LHCN-M2 (cell line): ENCODE measurements at places on chromosomes 2 and 18.

DNA sequence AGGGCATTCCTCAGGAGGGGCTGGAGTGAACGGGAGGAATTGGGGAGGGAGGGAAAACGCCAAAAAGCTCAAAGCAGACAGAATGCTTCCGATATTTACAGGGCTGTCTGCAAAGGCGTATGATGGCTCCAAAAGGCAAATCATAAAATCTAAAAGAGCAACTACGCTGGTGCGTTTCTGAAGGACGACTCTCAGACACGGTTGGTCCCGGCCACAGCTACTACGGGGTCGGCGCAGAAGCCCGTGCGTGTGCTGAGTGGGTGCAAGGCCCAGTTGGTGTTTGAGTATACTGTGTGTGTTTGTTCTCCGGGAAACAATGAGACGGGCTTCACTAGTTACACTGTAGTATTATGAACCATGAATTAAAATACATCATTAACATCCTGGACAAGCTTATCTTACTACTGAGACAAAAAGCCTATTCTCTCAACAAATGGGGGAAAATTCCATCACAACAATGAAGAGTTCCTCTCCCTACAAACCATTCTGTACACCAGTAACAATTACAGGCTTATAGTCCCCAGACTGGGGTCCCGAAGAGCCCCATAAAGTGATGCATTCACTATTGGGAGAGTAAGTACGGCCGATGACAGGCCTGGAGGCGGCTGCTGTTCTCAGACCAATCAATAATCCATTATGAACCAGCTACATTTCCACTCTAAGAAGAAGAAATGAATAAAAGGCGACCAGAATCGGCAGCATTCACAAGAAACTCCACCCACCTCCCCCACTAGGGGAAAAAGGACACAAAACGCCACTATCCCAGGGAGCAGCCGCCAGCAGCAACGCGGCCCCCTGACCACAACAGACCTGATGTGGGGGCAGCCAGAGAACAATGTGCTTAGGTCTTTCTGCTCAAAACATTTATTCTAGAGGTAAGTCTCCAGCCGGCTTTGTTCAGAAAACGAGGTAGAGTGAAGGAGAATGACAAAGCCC, 43.4 kb downstream of the ZNF516 start:
- DNase-seq: no peak

DNA sequence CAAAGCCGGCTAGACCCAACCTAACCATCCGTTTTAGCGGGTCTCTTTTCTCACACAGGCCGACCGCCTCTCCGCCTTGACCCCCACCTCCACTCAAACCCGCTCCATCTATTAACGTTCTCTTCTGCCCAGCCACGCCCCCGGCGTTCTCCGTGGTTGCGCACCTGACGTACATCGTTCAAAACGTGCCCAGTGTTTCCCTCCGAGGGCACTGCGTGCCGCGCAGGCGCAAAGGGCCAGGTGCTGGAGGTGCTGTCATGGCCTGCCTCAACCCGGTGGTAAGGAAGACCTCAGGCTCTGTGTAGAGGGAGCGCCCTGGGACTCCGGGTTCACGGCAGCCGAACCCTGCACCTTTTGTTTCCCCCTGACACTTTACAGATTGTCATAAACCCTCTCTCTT, at the start of gene GTF2A1L:
Gene GTF2A1L (plus strand): TSS at position 239 of the 400 bp plus-strand sequence. CDS start 19 bp downstream, at position 258.
- no peak for DNase-seq

- peak; percentile 69 for DNase-seq
These were observed 354.6 kb upstream of the SETBP1 start for GRCh38 chr18:44325903-44326635.

DNA sequence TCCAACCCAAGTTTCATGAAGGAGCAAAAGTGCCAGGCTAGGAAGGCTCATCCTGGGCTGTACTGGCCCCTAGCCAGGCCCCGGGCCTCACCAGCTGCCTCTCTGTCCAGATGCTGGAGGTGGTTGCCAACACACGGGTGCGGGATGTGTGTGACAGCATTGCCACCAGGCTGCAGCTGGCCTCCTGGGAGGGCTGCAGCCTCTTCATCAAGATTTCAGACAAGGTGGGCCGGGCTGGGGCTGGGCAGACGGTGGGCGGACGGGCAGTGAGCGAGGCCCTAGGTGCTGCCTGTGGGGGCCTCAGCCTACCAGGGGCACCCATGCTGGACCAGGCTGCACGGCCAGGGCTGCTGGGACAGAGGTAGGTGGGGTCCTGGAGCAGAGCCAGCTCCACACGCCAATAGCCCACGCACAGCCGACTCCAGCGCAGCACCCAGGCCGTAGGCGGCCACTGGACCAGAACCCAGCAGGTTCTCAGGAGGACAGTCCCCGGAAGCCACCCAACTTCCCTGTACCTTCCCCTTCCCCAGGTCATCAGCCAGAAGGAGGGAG, 11.8 kb upstream of the GPR17 start:
- DNase-seq: peak; percentile 24

- peak; percentile 66 for DNase-seq
These were observed 7.9 kb downstream of the TMEM198 start for GRCh38 chr2:219551441-219552381.

DNA sequence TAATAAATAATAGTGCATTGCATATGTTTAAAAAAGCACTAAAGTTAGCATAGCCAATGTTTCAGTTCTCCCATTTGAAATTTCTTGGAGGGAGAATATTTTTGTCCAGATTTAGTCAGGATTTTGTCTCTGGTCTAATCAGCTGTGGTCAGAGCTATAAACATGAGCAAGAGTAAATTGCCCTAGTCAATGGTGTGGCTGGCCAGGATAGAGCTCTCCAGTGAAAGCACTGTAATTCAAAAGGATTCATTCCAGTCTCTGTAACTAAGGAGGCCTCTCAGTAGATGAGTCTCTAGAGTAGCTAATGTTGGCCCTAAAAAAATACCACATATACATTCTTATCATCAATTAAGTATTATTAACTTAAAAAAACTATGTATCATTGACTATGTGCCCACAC, 241.6 kb downstream of the CDCA7 start:
- no peak for DNase-seq

- no peak for DNase-seq
These were observed 25.2 kb downstream of the GPATCH11 start for GRCh38 chr2:37109523-37109922.

DNA sequence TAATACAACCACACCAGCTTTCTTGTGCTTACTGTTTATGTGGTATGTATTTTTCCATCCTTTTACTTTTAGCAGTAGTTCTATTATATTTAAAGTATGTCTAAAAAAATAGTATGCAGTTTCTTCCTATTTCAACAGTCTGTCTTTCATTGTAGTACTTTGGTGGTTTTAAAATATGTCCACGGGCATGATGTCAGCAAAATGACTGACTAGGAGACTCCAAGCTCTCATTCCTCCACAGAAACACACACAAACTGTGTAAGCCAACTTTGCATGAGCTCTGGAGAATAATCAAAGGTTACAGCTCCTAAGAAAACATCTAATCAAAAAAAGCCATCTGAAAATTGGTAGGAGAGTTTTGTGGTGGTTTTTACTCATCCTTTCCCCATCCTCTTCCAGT, 56.1 kb downstream of the TEX51 start:
- DNase-seq: no peak

DNA sequence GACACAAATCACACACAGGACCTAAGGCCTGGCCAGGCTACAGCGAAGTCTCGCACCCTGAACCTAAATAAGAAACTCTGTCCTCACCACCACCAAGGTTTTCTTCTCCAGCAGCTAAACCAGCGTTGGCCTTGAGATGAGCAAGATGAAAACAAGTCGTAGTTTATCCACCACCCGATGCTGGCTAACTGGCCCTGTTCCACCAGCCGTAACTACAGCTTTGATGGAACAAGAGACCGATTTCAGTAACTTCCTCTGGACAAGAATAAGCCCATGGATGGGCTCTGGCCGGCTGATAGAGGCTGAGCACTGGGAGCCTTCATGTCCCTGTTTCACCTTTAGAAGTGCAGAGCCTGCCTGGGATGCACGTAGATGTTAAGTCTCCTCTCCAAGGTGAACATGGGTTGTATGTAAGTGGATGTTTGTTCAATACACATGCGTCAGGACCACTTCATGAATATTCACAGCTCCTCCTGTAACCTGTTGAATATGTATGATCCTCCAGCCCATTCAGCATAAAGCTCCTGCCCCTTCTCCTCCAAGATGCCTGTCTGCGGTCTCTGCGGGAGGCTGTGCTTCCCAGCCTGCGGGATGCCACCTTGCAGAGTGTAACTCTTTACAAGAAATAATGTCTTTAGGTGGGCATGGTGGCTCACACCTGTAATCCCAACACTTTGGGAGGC, 24.2 kb downstream of the ADI1 start:
- no peak for DNase-seq
